ENCODE measurements at places on chromosomes 11 and 22. TPM values are rescaled to one million over a fixed set of nuclear protein-coding genes. Genes with fewer than 3 reads are reported as not detected.

The DAGLA gene
- 5.5 TPM for total RNA-seq

GRCh38 chr11:69695581-69695980, 8.2 kb downstream of the FGF19 start:
- DNase-seq, result no peak

GRCh38 chr22:37208401-37209139, 3.7 kb downstream of the SSTR3 start:
- DNase-seq, result no peak

DNA sequence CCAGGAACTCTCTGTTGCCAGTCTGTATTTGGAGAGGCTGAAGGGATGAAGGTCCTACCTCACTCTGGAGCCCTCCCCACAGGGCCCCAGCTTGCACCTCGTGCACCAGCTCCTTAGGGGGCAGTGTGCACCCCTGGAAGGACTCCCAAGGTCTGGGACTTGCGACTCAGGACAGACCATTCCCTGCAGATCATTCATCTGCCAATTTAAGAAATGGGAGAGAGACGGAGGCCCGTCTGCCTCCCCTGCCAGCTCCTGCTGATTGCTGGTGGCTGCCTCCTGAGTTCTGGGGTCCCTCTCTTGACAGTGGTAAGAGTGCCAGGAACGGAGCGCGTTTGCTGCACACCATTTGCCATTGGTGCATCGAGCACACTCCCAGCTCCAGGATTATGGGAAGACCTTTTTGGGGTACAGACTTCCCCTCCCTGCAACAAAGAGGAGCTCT, 27.4 kb upstream of the MALAT1 start:
- DNase-seq, result peak; percentile 63

DNA sequence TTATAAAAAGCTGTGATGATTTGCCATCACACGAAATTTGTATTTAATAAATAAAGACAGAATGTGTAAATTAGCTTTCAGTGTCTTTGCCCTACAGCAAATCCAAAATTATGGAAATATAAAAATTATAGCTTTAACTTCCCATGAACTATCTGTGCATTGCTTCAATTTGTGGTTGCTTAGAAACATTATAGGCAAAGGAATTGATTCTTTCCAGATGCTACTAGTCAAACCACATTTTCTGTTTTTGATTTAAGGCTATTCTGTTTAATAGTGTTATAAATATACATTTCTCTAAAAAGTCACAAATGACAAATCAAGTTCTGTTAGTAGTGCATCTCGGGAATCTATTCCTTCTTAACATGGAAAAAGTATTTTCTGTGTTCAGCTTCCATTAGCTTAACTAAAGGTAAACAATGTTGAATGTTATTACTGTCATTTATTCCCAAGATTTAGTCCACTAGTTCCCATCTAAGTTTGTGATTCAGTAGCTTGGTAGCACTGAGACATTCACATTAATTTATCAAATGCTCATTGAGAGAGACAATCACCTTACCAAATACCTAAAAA, 1086.3 kb upstream of the CCDC90B start:
- no peak for DNase-seq

Measured in astrocyte (in vitro differentiated cells and primary cell).